ENCODE measurements at places on chromosomes 5 and 9.

GRCh38 chr9:120889606-120890271 is 12.8 kb upstream of the PHF19 start:
- no peak for DNase-seq

DNA sequence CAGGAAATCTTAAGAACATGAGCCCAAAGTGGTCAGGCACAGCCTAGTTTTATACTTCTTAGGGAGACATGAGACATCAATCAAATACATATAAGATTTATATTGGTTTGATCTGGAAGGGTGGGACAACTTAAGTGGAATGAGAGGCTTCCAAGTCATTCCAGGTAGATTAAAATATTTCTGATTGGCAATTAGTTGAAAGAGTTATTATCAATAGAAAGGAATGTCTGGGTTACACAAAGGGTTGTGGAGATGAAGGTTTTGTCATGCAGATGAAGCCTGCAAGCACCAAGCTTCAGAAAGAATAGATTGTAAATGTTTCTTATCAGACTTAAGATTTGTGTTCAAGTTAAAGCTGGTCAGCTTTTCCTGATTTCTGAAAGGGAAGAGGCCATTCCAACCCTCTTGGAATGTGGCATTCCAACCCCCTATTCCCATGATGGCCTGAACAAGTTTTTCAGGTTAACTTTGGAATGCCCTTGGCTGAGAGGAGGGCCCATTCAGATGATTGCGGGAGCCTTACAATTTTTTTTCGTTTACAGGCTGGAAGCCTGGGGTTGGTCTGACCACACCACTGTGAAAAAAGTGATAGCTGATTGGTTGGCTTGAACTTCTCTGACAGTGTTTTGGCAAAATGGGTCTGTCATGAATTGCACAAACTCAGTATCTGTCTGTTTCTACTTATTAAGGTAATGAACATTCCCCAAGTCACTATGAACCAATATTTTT is 245.6 kb upstream of the RAI14 start:
- no peak for DNase-seq

- DNase-seq, result no peak
Observed at GRCh38 chr9:36961051-36961450, 73.0 kb downstream of the PAX5 start.

DNA sequence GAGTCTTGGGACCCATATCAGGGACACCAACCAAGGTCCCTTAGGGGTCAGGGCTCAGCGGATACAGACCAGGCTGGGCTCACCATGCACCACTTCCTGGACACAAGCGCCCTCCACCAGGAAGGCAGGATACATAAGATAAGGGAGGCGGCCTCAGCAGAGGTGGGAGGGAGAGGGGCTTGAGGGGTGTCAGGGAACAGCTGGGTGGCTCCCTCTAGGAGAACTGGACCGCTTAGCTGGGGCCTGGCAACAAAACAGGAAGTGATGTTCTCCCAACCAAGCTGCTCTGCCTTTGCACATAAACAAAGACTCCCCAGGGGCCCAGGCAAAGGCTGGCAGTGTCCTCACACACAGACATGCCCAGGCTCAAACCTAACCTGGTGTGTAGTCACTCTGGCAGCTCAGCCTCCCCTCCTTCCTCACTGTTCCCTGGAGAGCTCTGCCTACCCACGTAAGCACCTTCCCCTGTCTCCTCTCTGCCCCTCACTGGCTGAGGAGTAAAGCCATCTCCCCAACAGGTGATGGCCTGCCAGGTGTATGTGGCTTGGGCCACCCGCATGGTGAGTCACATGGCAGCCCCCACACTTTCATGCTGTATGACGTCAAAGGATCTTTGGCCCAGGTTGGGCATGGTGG is 5.8 kb upstream of the BICD2 start:
- no peak for DNase-seq

DNA sequence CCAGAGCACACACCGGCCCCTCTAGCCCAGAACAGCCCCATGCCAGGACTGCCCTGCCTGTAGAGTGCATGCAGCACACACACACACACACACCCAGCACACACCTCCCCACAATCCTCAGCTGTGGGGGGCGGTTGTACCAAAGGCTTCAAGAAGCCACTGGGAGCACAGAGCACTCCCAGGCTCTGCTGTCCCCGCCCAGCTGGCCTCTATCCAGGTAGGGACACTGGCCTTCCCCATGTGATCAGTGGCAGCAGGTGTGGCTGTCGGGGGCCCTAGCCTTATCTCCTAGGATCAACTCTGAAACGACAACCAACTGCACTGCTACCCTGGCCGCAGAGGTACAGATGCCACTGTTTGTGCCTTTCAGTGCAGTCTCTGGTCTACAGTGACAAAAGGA is 2.0 kb downstream of the ANAPC2 start:
- no peak for DNase-seq
